Cortex of kidney (tissue), 1 donor: ENCODE measurements at places on chromosomes 13 and 19.

GRCh38 chr13:80030491-80030890, 310.4 kb downstream of the SPRY2 start:
- DNase-seq = no peak

GRCh38 chr13:75416327-75417011, 65.5 kb downstream of the TBC1D4 start:
- DNase-seq = no peak

GRCh38 chr19:51365965-51366388, at the start of gene ETFB:
TSS of gene ETFB (minus strand) at chr19:51366388. CDS start at chr19:51366326, 62 bp downstream.
- DNase-seq = no peak

- DNase-seq = no peak
Measured at GRCh38 chr19:51097166-51097738, 11.0 kb downstream of the CTU1 start.

- no peak for DNase-seq
Measured at GRCh38 chr19:56110515-56111448, 10.3 kb downstream of the ZNF787 start.

DNA sequence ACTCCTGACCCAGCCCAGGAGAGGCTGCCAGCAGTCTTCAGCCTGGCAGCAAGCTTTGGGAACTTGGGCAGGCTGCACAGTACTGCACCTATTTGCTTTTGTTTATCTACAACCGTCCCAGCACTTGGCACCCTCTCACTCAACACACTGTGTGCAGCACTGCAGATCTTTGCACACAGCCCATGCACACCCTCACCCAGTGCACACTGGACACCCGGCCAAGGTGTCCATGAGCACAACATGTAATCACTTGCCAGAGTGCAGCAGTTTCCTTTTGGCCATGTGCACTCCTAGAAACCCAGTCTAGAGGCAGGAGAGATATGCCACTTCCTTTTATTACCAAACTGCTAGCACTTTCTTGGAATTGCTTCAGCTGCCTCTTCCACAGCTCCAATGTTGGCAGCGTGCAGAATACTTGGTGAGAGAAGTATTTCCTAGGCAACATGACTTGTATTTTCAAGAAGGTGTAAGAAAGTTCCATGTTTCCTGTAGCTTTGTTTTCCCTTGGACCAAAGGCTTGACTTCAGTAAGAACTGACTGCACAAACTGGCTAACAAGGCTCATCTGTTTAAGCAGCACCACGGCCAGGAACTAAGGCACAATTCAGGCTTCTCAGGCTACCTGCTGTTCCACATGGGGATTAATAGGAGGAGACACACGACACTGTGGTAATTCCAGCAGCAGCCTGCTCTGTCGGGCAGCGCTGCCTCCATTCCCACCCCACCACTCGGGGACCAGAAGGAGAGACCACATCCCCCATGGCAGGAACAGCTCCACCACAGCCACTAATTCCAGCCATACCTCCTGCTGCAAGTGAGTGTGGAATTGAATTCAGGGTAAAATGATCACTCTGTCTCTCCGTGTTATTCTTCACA, 15.3 kb downstream of the ATP7B start:
- no peak for DNase-seq
